NCI-H460 (cell line): ENCODE measurements at places on chromosomes 13 and 19. TPM values are rescaled to one million over a fixed set of nuclear protein-coding genes. Genes with fewer than 3 reads are reported as not detected.
A peak's percentile ranks its signal among the peaks of the same experiment; 100 is the strongest.

Gene SIAH3
- total RNA-seq: not detected in 2 replicates

Gene CYP4F8
- not detected in 2 replicates for total RNA-seq

Gene ZNF576
- total RNA-seq: 4.4 and 4.6 TPM in 2 replicates

Gene SMIM44
- not detected in 2 replicates for total RNA-seq

Gene SNAPC2
- 21.3 and 27.4 TPM in 2 replicates for total RNA-seq

Gene DCLK1
- 5.5 and 6.7 TPM in 2 replicates for total RNA-seq

Gene GPC6
- total RNA-seq: 16.1 and 16.7 TPM in 2 replicates

GRCh38 chr13:20682061-20682460 lies 21.4 kb upstream of the IL17D start:
- no peak for DNase-seq

GRCh38 chr13:53781941-53782340 lies 753.3 kb downstream of the OLFM4 start:
- no peak for DNase-seq

DNA sequence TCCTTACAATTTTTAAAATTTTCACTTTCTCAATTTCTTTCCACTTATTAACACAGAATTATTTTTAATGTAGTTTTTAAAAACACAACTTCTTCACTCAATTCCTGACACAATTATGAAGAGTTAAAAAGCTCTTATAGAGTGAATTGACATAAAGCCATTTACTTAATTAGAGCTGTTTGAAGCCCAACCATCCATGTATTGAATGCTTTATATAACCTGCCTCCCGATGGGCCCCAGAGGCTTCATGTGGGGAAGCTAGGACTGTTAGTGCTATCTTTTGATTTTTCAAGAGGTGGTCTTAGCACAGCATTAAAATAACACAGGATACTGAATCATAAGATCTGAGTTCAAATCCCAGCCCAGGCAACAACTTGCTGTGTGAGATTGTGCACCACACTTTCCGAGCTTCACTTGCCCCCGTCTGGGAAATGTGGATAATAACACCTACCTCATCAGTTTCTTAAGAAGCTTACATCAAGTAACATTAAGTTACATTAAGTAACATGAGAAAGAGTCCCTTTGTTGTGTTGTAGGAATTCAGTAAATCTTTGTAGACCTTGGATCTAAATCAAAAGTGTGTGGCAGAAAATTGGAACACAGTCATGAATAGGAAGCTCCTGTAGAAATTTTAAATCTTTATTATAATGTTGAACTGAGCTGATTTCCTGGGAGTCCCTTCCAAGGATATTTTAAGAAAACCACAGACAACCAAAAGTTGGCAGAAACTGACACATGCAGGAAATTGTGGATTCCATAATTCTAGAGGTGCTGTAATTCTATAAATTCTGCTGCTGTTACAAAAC lies 5.5 kb upstream of the ENOX1 start:
- DNase-seq: no peak

GRCh38 chr19:40445780-40446262 lies 1.7 kb upstream of the SERTAD3 start:
- no peak for DNase-seq

DNA sequence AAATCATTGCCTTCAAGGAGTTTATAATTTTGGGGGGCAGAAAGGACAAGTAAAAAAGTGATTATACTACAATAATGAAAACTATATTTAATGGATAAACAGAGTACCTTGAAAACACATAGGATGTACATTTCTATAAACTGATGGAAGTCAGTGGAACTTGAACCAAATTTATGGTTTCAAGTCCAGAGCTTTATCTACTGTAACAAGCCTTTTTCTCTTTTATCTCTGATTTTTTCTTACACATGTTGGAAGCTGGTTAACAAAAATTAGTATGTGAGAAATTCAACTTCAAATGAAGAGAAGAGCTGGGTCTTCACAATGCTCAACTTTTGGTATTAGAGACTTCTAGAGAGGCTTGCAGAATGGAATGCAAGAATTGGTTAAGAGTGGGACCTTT lies 393.6 kb downstream of the LMO7 start:
- no peak for DNase-seq

GRCh38 chr13:36804588-36804987 lies 14.4 kb upstream of the RFXAP start:
- no peak for DNase-seq

- DNase-seq: peak; percentile 44
Observed at GRCh38 chr13:52850396-52851136, 2.1 kb upstream of the PCDH8 start.

DNA sequence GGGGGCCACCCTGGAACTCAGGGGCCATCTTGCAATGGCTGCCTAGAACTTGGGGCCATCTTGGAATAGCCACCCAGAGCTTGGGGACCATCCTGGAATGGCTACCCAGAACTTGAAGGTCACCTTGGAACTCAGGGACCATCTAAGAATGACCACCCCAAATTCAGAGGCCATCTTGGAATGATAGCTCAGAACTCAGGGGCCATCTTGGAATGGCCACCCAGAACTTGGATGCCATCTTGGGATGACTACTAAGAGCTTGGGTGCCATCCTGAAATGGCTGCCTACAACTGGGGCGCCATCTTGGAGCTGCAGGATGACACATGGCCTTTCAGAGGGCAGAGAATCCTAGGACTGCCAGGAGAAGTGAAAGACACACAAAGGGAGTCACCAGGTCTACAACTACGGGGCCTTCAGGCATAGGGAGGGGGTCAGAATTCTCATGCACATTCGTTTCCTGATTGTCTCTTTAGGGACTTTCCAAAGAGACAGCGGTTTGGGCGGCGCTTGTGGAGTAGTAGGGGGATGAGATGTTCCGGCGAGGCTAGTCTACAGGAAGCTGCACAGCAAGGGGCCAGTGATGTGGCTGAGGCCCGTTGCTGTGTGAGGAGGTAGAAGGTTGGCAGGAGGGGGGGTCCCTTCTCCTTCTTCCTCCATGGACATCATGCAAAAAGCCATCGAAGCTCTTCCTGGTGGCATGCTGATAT lies 125.0 kb downstream of the IER2 start:
- no peak for DNase-seq

GRCh38 chr19:30873003-30873402 lies 476.2 kb downstream of the TSHZ3 start:
- no peak for DNase-seq

GRCh38 chr19:1725100-1726064 lies 27.9 kb upstream of the ONECUT3 start:
- DNase-seq: peak; percentile 37

- no peak for DNase-seq
Observed at GRCh38 chr13:84413016-84413415, 530.7 kb upstream of the SLITRK1 start.

- DNase-seq: no peak
Observed at GRCh38 chr13:112442483-112443090, 66.4 kb downstream of the SPACA7 start.

GRCh38 chr13:24033527-24034302 lies 126.8 kb upstream of the SPATA13 start:
- no peak for DNase-seq

DNA sequence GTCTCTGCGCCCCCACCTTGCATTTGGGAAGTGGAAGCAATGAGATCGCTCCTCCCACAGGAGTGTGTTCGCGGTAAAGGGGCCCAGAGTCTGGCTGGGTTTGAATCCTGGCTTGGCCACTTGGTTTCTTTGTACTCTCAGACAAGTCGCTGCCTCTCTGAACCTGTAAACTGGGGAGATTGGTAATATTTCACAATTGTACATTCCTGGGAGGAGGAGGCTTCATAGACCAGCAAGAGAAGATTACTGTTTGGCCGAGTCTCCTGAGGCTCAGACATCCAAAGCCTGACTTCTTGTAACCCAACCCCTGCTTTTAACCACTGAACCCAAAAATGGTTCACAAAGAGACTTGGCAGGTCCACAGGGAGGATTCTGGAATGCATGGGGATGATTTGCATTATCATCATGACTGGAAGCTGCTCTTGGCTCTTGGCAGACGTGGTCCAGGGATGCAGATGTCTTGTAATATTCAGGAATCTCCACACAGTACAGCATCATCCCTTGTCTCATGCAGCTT lies 13.6 kb upstream of the STRN4 start:
- DNase-seq: no peak

- no peak for DNase-seq
Observed at GRCh38 chr13:51243832-51244231, 21.6 kb downstream of the FAM124A start.

GRCh38 chr19:32809254-32809653 lies 60.3 kb downstream of the SLC7A9 start:
- DNase-seq: no peak

GRCh38 chr19:54136086-54136863 lies 1.3 kb upstream of the CNOT3 start:
- DNase-seq: no peak

GRCh38 chr19:27971071-27971470 lies 1241.9 kb downstream of the UQCRFS1 start:
- no peak for DNase-seq

DNA sequence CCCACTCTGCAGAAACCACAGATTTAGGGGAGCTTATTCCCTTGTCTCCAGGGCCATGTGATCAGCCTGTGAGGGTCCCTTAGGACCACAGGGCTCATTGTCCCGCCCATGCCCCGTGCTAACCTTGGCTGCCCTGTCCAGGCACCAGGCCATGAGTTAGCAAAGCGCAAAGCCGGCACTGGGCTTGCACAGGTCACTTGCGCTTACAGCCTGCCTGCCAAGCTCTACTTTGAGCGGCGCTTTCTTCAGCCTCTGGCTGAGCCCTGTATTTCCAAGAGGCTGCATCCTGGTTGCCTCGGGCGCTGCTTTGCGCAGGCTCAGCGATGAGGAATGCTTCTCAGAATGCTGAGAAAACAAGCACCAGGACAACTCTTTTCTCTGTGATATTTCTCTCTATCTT lies 188.0 kb downstream of the TDRD3 start:
- DNase-seq: no peak

- no peak for DNase-seq
Observed at GRCh38 chr19:40590464-40591265, 10.5 kb upstream of the LTBP4 start.

DNA sequence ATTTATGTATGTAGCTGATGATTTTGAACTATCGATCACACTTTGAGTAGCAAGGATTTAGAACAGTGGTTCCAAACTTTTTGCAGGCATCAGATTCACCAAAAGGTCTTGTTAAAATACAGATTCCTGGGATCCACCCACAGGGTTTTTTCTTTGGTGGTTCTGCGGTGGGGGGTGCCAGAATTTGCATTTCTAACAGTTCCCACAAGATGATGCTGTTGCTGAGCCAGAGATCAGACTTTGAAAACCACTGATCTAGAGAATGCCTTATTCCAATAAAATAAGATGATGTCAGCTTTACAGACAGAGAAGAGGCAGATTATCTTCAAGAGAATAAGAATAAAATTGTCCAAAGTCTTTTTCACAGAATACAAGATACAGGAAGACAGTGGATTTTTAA lies 80.9 kb upstream of the SHISA2 start:
- no peak for DNase-seq

DNA sequence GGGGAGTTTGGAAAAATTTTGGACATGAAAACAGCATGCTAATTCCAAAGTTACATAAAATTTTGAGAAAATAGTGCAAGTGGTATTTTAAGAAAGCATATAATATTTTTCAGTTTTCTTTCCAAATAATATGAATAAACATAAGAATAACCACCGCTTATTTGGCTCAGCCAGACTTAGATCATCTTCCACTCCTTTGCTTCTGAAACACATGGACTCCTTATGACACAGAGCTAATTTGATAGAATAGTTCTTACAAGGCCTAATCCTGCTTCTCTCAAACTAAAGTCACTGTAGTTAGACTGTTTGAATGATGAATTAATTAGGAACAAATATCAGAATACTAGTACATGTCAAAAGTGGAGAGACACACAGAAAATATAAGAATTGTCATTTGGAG lies 165.5 kb downstream of the POSTN start:
- no peak for DNase-seq

GRCh38 chr13:78410164-78410563 lies 193.2 kb downstream of the POU4F1 start:
- no peak for DNase-seq

- no peak for DNase-seq
Observed at GRCh38 chr19:58366585-58367430, 4.3 kb upstream of the ZNF497 start.

DNA sequence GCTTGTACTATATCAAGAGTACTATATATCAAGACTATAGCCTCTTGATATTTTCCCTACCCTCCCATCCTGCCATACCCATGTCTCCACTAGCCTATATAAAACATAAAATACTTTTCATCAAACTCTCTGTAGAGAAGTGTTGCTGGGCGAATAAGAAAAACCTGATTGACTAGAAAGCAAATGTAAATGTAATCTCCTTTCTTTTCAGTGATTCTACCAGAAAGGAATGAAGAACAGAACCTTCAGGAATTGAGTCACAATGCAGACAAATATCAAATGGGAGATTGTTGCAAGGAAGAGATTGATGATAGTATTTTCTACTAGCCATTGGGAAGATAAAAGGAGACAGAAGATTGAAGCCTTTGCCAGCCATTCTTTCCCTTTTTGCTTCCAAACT lies 89.2 kb downstream of the KCNRG start:
- no peak for DNase-seq

GRCh38 chr19:10431254-10431942 lies 11.1 kb downstream of the PDE4A start:
- DNase-seq: no peak

DNA sequence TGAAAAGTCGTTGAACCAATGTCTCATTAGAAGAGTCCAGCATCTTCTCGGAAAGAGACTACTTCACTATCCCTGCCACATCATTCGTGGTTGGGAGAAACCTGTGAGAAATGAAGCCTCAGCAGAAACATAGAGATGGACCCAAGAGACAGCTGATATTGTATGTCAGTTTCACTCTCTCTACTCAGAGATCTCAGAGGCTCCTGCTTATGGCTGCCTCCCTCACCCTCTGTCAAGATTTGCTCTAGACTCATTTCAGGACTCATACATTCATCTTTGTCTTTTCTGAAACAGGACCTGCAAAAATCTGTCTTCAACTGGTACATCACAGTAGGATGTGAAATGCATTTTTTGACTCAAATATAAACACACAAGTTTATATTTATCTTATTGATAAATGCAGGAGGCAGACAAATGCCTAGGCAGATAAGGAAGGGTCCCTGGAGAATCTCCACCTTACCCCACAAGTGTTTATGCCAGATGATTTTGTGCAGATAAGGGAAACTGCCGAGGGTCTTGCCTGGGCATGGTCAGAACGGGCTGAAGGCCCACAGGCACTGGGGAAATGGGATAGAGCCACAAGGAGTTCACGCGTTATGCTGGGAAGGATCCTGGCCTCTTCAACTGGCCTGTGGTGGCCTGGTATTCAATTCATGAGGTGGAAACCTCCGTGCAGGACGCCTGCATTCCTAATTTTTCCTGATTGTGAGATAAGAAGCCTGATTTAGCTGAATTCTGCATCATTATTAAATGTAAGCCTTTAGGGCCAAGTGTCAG lies 1834.0 kb upstream of the PCDH20 start:
- DNase-seq: no peak
